ENCODE measurements at places on chromosomes 7 and 10.

- no peak for DNase-seq
Observed at GRCh38 chr7:38525857-38526256, 105.3 kb downstream of the AMPH start.

DNA sequence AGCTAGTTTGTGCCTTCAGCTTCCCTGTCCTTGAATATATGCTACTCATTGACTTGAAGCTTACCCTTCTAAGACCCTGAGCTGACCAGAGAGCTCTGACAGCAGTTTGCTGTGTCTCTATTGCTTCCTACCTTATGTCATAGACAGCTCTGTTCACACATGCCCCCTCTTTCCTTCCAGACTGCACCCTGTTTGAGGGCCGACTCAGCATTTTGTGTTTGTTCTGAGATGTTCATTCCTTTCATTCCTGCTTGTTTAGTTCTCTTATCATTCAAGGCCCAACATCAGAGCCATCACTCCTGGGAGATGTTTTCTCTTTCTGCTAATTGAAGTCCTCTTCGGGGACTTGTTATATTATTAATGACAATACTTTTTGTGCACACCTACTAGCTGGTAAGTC, 518.9 kb downstream of the LRMDA start:
- DNase-seq = no peak

DNA sequence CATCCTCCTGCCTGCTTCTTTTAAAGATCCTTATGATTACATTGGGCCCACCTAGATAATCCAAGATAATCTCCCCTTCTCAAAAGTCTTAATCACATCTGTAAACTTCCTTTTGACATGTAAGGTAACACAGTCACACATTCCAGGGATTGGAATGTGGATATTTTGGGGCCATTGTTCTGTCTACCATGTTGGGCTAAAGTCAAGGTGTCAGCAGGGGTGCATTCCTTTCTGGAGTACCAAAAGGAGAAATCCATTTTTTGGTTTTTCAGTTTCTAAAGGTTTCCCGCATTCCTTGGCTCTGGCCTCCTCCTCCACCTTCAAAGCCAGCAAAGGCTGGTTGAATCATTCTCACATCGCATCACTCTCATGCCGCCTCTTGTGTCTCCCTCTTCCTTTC, 197.6 kb upstream of the NFE2L3 start:
- DNase-seq = no peak

- DNase-seq = no peak
Observed at GRCh38 chr7:131626643-131627042, 70.2 kb upstream of the PODXL start.

DNA sequence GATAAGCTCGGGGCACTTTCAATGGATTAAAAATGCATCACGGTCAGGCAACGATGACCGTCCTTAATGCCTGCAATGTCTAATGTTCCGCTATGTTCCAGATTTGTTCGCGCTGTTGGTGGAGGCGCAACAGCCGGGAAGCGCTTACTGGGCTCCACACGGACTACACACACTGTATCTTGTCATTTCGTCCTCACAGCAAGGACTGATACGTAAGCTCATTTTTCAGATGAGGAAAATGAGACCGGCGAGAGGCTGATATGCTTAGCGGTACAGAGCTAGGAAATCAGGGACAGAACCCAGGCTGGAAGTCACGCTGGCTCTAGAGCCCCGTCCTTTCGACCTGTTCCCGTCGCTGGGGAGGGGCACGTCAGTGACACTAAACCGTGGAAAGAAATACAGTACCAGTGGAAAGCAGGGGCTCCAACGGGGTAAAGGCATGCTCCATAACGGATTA, 670 bp downstream of the TPK1 start:
- DNase-seq = no peak

GRCh38 chr7:120373174-120373573, 100.2 kb downstream of the KCND2 start:
- no peak for DNase-seq

DNA sequence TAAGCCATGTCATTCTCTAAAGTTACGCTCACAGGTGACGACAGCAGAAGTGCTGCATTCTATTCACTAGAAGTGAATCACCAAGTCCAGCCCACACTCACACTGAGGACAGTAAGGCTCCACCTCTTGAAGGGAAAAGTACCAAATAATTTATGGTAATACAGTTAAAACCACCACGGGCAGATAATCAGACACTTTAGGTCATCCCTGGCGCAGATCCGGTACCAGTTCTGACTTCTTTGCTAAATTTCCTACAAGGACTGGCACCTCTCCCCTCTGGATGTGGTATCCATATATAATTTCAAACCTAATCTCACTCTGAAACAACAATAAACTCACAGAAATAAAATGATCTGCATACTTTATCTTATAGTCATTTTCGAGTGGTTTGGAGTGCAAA, 954.7 kb upstream of the GHITM start:
- DNase-seq = no peak

All from GM06990 (cell line).